ENCODE measurements at places on chromosomes 3 and 15.

- DNase-seq: no peak
Measured at GRCh38 chr3:188271226-188271914, 117.4 kb downstream of the LPP start.

- DNase-seq: no peak
Measured at GRCh38 chr3:57826245-57826951, 70.3 kb downstream of the SLMAP start.

- no peak for DNase-seq
Measured at GRCh38 chr3:64408770-64409169, 183.5 kb upstream of the PRICKLE2 start.

- DNase-seq: no peak
Measured at GRCh38 chr15:101170568-101171350, 81.1 kb downstream of the CHSY1 start.

DNA sequence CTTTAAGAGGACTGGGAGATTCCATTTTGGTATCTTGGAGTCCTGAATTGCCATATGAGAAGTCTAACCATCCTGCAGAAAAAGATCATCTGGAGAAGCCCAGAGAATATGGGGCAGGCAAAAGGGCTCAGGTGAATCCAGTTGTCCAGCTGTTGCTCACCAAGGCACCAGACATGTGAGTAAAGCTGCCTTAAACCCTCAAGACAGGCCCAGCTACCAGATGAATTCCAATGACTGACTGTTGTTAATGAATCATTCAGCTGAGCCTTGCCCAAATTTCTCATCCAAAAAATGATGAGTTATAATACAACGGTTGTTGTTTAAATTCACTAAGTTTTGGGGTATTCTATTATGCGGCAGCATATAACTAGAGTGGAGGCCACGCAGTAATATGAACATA is 22.0 kb upstream of the NANOGP8 start:
- no peak for DNase-seq

DNA sequence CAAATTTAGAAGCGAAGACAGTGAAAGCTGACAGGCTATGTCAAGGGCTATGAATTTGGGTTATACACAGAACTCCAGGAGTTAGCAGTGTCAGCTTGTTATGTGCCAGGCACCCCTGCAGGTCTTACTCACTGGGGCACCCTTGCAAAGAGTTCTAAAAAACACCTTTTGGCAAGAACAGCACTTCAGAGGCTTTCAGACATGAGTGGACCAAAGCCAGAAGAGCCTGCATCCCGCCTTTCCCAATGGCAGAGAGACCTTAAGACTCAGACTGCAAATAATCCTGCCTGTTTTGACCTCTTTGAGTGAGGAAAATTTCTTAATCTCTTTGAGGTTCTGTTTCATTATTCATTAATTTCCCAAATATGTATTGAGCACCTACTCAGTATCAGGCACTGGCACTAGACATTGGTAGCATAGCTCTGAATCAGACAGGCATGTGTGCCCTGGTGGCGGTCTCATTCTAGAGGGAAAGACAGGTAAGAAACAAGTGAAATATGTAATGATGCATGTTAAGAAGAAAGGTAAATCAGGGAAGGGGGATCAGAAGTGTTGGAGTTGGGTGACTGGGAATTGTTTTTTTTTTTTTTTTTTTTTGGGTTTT is 280.0 kb downstream of the KBTBD8 start:
- DNase-seq: no peak

- no peak for DNase-seq
Measured at GRCh38 chr15:25946241-25946805, 83.2 kb upstream of the ATP10A start.

DNA sequence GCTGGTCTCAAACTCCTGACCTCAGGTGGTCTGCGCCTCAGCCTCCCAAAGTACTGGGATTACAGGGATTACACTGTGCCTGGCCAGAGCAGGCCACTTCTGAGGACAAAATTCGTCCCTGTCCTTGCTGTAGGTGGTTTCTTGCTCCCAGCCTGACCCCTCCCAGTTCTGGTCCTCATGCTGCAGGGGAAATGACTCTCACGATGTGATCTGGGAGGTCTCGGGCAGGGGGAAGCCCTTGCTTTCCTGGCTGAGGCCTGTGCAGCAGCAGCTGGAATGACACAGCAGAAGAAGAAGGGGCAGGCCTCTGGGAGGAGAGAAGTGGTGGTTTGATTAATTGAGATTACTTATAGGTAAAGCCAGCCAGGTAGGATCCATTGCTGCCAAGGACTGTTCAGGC is 39.3 kb downstream of the MEGF11 start:
- no peak for DNase-seq
